Ecto neural progenitor cell (in vitro differentiated cells): ENCODE measurements at places on chromosomes 3 and 15.
A peak's percentile ranks its signal among the peaks of the same experiment; 100 is the strongest.

GRCh38 chr3:46372492-46373359 lies 2.0 kb downstream of the CCR5 start:
- no peak for DNase-seq

- DNase-seq, result no peak
Observed at GRCh38 chr15:99495430-99496301, 70.1 kb upstream of the MEF2A start.

- no peak for DNase-seq
Observed at GRCh38 chr3:114361391-114361790, 67.6 kb downstream of the TIGIT start.

DNA sequence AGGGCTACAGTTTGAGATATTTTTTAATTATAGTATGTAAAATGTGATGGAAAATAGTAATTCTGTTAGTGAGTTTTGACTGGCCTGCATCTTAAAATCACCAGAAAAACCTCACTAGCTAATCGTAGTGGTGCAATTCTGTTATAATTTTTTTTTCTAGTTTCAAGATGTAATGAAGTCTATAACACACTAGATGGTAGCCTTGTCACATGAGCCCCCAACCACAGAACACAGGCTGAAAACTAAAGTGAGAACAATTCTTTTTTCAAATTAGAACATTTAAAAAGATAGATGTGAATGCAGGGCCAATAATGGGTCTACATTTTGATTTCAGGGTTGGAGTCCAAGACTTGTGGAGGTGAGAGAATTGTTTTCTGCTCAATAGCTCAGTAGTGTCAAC lies 83.3 kb upstream of the KCNH8 start:
- no peak for DNase-seq

- DNase-seq, result peak; percentile 89
Observed at GRCh38 chr3:64687781-64688604, at the start of gene ADAMTS9. Gene ADAMTS9 (minus strand): TSS chr3:64688000. CDS start chr3:64687657, 343 bp downstream.

GRCh38 chr3:8745619-8746370 lies 12.2 kb downstream of the CAV3 start:
- no peak for DNase-seq

DNA sequence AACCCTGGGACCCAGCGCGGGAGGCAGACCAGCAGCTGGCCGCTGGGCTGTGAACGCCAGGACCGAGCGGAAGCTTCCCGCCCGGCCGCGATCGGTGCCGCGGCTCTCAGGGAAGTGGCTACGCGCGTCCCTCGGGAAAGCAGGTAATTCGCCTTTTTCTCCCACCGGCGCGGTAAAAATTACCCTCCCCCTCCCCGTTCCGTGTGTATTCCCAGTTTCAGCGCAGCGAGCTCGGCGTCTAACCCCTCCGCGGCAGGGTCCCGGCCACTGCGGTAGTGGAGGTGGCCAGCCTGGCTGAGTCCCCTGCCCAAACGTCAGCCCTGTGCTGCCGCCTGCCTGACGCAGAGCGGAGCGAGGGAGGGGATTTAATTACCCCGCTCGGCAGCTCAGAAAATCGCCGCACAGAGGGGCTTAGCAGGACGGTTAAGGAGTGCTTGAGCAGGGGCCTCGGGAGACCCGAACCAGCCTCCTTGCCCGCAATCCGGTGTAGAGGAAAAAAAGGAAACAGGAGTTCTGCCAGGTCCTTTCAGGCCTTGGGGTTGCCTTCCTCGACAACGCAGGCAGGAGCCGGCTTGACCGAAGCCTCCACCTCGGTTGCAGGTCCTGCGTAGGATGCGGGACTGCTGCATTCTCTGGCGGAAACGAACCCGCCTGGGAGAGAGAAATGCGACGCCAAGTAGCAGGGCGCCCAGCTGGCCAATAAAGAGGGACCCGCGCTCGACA lies 2.9 kb downstream of the GATA2 start:
- DNase-seq, result peak; percentile 87

- no peak for DNase-seq
Observed at GRCh38 chr3:4982773-4983738, 3.8 kb downstream of the BHLHE40 start.

DNA sequence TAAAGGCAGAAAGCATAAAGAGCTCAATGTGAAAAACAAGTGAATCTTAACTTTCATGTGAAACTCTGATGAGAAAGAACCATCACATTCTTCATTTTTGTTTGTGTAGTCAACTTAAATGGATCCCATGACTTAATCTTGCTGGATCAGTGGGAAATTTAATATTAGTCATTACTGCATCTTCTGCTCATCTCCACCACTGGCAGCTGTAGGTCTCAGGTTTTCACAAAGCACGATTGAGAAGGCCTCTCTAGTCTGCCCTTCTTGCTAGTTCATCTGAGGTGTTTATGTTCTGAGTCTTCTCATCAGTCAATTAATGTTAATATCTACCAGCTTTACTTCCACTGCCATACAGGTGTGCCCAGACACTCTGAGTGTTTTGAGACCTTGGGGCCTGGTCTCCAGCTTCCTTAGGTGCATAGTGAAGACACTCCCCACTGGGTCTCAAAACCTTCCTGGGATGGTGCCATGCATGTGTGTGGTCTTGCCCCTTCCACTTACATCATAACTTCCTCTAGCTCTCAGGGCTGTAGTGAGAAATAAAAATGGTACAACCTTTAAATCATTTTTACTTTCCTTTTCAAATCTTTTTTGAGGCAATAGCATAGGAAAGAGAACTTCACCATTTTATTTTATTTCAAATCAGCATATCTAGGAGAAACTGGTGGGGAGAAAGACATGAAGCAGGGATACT lies 421.6 kb upstream of the CBLB start:
- DNase-seq, result no peak

DNA sequence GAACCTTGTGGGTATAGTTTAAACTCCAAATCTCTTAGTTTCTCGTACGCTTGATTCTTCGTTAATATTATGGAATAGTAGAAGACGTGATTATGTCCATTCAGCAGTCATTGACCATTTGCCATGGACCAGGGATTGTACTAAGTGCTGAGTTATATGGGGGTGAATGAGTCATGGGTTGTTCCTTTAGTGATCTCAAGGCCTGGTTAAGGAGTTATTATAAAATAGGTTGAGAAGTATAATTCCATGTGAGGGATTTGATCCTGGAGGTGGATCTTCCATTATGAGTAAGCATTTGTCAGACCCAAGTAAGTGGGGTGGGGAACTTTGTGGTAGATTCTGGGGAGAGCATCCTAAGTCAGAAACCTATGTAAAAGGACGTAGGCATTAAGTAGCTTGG lies 15.4 kb downstream of the NR2C2 start:
- DNase-seq, result no peak

- no peak for DNase-seq
Observed at GRCh38 chr3:45537616-45537969, 57.0 kb upstream of the LIMD1 start.

- DNase-seq, result no peak
Observed at GRCh38 chr15:72774696-72775383, 8.7 kb downstream of the ADPGK start.

- no peak for DNase-seq
Observed at GRCh38 chr15:81930582-81931369, 115.0 kb downstream of the MEX3B start.

DNA sequence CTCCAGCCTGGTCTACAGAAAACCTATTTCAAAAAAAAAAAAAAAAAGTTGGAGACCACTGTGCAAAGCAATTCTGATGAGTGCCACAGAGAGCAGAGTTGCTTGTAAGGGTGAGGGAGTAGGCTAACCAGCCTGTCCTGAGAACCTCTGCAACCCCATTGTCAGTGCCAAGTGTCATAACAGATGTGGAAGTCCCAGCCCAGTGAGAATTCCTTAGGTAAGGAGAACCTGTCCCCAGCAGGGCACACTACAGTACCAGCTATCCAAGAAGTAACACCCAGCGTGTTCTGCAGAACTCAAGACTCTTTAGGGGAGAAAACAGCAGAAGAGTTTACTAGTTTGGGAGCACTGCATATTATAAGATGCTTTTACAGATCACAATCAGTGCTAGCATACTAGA lies 156.3 kb downstream of the LIPC start:
- DNase-seq, result no peak

GRCh38 chr3:38996193-38996592 lies 55.6 kb downstream of the SCN11A start:
- DNase-seq, result no peak

DNA sequence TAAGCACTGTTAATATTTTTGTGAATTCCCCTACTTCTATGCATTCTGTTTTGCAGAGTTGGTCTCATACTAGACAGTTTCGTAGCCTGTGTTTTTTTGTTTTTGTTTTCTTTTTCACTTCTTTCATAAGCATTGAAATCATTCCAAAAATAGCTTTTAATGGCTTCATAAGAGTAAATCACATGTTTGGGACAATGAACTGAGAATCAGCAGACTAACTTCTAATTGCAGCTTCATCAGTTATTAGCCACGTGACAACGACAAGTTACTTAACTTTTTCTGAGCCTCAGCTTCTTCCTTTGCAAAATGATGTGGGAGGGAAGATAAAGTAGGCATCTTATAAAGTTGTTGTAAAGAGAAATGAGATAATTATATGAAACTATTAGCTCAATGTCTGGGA lies 124.8 kb downstream of the LIPC start:
- no peak for DNase-seq

- no peak for DNase-seq
Observed at GRCh38 chr3:105906836-105907235, 38.0 kb upstream of the CBLB start.

- no peak for DNase-seq
Observed at GRCh38 chr3:79103307-79103706, 664.5 kb downstream of the ROBO1 start.

GRCh38 chr3:5390936-5391625 lies 203.6 kb downstream of the EDEM1 start:
- DNase-seq, result no peak

DNA sequence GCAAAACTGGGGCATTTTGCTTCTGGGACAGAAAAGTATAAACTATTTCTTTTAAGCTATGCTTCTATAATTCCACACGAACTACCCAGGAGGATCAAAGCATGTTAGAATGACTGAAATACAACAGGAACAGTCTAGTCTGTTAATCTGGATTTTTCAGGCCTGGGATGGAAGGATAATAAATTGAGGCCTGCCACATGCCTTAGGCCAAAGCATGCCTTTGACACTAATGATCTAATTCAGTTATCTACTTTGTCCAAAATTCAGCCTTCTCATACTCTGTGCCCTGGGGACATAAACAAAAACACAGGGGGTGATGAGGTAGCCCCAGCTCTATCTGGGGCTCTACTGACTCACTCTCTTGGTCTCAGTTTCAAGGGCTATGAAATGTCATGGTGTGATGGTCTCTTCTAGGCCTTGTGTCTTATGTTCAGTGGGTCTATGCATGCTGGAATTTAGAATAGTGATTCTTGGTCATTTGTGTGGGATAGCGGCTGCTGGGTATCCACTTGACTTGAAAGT lies 32.5 kb downstream of the GAP43 start:
- DNase-seq, result no peak

GRCh38 chr3:73685061-73685460 lies 60.3 kb upstream of the PDZRN3 start:
- DNase-seq, result no peak

GRCh38 chr3:13210221-13210975 lies 137.2 kb upstream of the IQSEC1 start:
- no peak for DNase-seq
